ENCODE measurements at places on chromosomes 6 and 20. TPM values are rescaled to one million over a fixed set of nuclear protein-coding genes. Genes with fewer than 3 reads are reported as not detected.

ISM1 gene
- total RNA-seq, result 0.74 TPM

TBC1D20 gene
- total RNA-seq, result 14.0 TPM

LPIN3 gene
- total RNA-seq, result 0.49 TPM

PTCHD4 gene
- 19.2 TPM for total RNA-seq

COL9A3 gene
- 22.9 TPM for total RNA-seq

BPIFB2 gene
- not detected for total RNA-seq

SLC22A7 gene
- 0.25 TPM for total RNA-seq

PEX6 gene
- 15.7 TPM for total RNA-seq

MDC1 gene
- total RNA-seq, result 7.9 TPM

PRRT1 gene
- total RNA-seq, result 0.74 TPM

OLIG3 gene
- total RNA-seq, result not detected

TSPO2 gene
- not detected for total RNA-seq
